ENCODE measurements at places on chromosomes 2 and 18. TPM values are rescaled to one million over a fixed set of nuclear protein-coding genes. Genes with fewer than 3 reads are reported as not detected.

The MARCO gene
- 3.2 TPM for total RNA-seq

The REG3G gene
- not detected for total RNA-seq

The OSBPL6 gene
- 1.9 TPM for total RNA-seq

The ABCG8 gene
- total RNA-seq, result 0.67 TPM

The CD207 gene
- 0.22 TPM for total RNA-seq

The ZNF892 gene
- total RNA-seq, result 1.9 TPM

The PPP1R1C gene
- total RNA-seq, result 0.98 TPM

The TSPYL6 gene
- not detected for total RNA-seq

The DSC3 gene
- 0.22 TPM for total RNA-seq

The C1QL2 gene
- not detected for total RNA-seq

The ANKRD62 gene
- total RNA-seq, result 0.37 TPM

The TMEM247 gene
- total RNA-seq, result not detected

The CFLAR gene
- 152 TPM for total RNA-seq

The FAM228B gene
- total RNA-seq, result 7.4 TPM

The ZNF396 gene
- 3.7 TPM for total RNA-seq

The RESP18 gene
- total RNA-seq, result not detected

The SERPINB4 gene
- total RNA-seq, result not detected

The ZNF512 gene
- 10.7 TPM for total RNA-seq

The TFCP2L1 gene
- 106 TPM for total RNA-seq

- peak; percentile 87 for DNase-seq
Measured at GRCh38 chr2:8836971-8837794, at the start of gene KIDINS220. TSS of gene KIDINS220 (minus strand) at chr2:8837613. CDS start at chr2:8827093, 10,520 bp downstream.

- DNase-seq, result no peak
Measured at GRCh38 chr2:40343902-40344301, 108.0 kb downstream of the SLC8A1 start.

GRCh38 chr2:168780669-168781071, 21.8 kb upstream of the NOSTRIN start:
- no peak for DNase-seq

- DNase-seq, result no peak
Measured at GRCh38 chr18:4454537-4455112, 482 bp downstream of the DLGAP1 start.

DNA sequence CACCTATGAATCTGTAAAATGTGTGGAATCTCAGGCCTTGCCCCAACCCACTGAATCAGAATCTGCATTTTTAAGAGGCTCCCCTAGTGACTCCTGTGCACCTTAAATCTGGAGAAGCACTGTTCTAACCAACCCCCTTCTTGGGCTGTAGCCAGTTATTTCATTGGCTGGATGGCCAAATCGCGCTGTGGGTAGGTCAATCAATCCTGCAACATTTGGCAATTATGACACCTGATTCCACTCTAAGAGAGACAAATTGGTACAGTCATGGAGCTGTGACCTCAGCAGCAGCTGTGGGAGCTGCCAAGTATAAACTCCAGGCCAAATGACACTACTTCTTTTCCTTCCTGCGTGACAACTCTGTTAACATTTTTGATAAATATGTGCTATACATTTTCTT, 208.7 kb downstream of the CLIP4 start:
- no peak for DNase-seq

DNA sequence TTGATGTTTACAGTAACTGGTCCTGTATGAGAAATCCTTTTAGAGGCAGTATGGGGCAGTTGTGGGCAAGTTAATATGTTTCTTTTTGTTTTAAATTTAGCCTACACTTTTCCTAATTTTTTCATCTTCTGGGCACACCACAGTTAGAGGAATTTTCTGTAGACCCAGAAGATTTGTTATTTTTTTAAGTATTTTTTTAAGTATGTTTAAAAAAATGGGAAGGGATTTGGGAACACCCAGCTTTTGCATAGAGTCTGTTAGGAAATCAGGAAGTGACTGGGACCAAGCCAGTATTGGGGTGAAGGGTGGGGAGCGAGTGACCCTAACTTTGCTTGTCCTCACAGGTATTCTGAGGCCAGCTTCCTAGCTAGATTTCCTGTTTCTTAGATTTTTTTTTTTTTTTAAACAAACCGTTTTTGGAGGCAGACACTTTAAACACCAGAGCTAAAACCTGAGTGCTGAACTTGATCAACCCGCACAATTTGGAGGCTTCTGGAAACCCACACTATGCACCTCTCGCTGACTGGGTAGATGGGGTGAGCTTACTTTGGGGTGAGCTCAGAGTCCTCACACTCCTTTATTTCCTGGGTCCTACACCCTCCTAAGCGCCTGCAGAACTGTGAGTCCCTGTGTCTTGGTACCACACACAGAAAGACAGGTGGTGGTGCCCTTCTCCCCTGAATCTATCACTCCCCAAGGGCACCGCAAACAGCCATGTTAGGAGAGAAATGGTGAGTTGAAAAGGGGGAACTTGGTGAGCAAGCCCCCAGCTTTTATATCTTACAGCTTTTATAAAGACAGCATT, 5.2 kb downstream of the GATA6 start:
- no peak for DNase-seq

- DNase-seq, result no peak
Measured at GRCh38 chr2:2646433-2647051, 315.5 kb upstream of the MYT1L start.

DNA sequence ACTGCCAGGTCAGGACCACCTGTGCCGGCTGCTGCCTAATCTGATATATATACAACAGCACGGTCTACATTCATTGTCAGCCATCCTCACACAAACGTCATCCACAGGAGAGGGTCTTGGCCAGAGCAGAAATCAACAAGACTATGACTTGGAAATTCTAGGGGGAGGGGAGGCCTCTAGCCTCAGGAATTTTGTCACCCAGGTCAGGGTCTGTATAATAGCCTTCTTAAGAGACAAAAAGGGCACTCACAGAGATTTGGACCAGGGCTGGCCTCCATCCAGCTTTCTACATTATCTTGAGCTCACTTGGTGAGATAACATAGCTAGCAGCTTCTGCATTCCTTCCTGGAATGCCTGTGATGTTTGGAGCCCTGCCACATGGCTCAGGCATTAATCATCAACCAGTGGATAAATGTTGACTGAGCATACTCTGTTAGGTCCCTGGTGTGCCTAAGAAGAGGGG, 50.4 kb upstream of the CTIF start:
- peak; percentile 75 for DNase-seq

- no peak for DNase-seq
Measured at GRCh38 chr2:172106108-172106961, 3.6 kb upstream of the DLX2 start.

DNA sequence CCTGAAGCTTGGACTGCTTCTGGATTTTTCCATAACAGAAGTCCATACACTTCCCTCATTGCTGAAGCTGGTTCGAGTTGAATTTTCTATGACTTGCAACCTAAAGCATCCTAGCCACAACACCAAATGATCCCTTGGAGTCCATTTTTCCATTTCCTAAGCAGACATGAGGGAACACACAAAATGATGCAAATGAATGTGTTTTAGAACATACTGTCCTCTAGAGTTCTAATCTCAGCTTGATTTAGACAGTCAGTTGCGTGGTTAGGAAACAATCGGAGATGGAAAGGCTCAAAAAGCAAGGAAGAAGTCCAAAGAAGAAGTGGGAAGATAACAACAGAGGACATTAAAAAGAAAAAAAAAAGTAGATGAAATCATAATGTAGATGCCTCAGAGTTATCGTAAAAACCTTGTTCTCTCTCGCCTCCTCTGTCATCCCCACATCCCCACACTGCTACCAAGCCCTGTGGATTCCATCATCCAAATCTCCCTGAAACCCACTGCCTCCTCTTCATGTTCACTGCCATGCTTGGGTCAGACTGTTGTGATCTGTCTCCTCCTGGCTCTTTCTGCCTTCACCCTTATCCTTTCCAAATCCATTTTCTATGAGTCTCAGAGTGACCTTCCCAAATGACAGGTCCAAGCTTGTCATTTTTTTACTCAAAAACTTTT, 58.4 kb downstream of the TMEM247 start:
- DNase-seq, result no peak

GRCh38 chr2:174969091-174969734, 36.0 kb downstream of the CHN1 start:
- no peak for DNase-seq

- no peak for DNase-seq
Measured at GRCh38 chr2:98903767-98904485, 32.1 kb downstream of the CRACDL start.

- DNase-seq, result no peak
Measured at GRCh38 chr2:239201531-239201876, 199.3 kb downstream of the HDAC4 start.

DNA sequence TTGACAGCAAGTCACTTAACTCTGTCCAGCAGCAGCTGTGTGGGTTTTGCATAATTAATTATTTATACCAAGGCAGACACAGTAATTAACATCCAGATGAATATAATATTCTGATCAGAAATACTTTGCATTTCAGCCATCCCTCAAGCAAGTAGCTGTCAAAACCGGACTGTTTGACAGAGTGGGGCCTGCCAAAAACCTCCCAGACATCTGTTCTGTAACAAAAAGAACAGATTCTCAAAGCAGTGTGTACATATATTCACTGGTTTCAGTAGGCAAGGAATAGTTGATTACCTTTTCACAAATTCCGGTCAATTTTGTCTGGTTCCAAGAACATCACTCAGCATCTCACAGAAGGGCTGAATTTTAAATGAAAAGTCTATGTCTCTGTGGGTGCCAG, 291.6 kb downstream of the CMPK2 start:
- no peak for DNase-seq

- peak; percentile 5 for DNase-seq
Measured at GRCh38 chr2:221649051-221649775, 77.1 kb upstream of the EPHA4 start.

- no peak for DNase-seq
Measured at GRCh38 chr18:72783530-72783929, 84.3 kb downstream of the NETO1 start.

DNA sequence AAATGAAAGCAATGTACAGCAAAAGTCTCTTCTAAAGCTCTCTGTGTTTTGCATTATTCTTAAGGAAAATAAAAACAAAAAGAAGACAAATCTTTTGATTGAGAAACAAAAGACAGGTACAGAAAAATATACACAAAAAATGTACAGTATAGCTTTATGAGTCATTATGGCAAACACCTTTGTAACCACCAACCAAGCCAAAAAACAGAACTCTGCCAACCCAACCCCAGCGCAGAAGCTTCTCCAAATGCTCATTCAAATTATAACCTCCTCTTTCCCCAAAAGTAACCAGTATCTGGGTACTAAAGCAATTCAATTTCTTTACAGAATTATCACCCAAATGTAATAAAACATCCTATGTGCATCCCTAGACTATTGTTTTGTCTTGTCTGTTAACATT, 255.9 kb upstream of the STON1 start:
- DNase-seq, result no peak

- peak; percentile 16 for DNase-seq
Measured at GRCh38 chr2:143261986-143262385, 132.8 kb downstream of the ARHGAP15 start.

GRCh38 chr2:109648041-109648527, 33.9 kb downstream of the SOWAHC start:
- no peak for DNase-seq

- DNase-seq, result no peak
Measured at GRCh38 chr2:206328974-206329373, 54.5 kb downstream of the ZDBF2 start.

DNA sequence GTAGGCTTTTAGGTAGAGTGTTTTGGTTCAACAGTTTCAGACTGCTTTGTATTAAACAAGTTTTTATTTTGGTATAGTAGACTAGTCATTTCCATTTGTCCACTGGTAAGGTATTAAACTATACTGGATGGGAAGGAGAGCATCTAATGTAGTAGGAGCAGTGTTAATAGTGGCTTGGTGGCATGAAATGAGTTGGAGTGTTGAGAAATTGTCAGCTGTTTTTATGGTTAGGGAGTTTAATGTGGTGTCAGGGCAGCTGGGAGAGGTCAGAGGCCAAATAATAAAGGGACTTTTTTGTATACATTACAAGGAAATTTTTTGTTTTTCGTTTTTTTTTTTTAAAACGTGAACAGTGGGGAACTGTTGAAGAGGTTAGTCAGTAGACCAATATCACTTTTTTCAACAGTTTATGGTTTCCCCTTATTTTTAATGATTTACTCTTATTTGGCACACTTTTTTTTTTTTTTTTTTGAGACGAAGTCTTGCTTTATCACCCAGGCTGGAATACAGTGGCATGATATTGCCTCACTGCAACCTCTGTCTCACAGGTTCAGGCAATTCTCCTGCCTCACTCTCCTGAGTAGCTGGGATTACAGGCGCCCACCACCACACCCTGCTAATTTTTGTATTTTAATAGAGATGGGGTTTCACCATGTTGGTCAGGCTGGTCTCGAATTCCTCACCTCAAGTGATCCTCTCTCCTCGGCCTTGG, 21.2 kb downstream of the ACTR3 start:
- DNase-seq, result no peak

- DNase-seq, result no peak
Measured at GRCh38 chr2:240364961-240365775, 70.3 kb upstream of the GPC1 start.

DNA sequence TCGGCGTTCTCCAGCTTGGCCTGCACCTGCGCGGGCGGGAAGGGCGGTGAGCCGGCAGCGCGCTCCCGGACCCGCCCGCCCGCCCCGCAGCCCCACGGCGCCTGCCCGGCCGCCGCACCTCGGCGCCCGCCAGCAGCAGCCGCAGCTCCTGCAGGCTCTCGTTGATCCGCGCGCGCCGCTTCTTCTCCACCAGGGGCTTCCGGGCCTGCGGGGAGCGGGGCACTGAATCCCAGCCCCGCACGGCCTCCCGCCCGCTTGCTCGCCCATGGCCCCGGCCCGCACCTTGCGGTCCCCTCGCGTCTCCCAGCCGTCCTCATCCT, 335 bp downstream of the HES6 start:
- no peak for DNase-seq

DNA sequence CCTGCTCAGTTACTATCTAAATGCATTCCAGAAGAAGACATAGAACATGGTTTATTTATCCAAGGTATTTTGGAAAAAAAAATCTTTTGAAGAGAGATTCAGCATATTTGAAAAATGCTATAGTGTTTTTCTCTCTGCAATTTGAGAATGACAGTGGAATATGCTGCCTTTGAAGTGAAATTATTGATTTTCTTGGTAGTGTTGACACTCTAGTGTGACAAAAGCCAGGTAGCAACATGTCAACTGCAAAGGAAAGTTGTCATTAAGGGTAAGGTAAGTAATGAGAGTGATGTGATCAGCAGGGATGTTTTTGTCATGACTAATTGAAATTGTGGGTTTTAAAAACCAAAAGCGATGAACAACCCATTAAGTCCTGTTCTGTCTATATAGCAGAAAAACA, 1387.1 kb upstream of the TMEFF2 start:
- no peak for DNase-seq

GRCh38 chr2:1988049-1988448, 243.7 kb upstream of the PXDN start:
- no peak for DNase-seq
